ENCODE measurements at places on chromosomes 3 and 15.
A peak's percentile ranks its signal among the peaks of the same experiment; 100 is the strongest.

DNA sequence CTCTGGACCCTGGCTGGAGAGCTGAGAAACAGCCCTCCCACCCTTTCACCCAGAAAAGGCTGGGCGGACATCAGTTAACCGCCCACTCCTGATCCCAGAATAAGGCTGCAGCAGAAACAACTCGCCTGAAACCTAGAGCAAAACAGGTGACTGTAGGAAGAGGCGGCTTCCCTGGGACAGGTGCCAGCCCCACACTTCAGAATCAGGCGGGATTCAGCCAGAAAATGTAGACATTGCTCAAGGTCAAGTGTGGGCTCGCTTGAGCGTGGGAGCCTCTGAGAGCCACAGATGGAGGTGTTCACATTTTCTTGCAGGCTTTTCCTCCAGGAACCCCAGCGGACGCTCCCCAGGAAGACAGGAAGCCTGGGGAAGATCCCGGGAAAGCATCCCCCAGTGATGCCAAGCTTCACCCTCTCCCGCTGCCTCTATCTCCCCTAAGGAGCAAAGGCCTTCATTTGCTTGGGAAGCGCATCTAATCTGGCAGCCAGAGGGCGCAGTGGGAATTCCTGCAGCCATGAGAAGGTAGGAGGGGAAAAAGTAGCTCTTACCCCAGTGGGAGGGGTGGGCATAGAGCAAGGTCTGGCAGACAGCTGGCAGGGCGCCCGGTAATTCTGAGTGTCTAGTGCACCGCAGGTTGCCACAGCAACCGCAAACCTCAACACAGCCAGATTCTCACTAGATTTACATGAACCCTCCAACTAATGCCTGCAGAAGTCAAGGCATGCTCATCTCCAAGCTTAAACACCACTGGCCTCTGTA, 77.7 kb downstream of the OCA2 start:
- peak; percentile 51 for DNase-seq

DNA sequence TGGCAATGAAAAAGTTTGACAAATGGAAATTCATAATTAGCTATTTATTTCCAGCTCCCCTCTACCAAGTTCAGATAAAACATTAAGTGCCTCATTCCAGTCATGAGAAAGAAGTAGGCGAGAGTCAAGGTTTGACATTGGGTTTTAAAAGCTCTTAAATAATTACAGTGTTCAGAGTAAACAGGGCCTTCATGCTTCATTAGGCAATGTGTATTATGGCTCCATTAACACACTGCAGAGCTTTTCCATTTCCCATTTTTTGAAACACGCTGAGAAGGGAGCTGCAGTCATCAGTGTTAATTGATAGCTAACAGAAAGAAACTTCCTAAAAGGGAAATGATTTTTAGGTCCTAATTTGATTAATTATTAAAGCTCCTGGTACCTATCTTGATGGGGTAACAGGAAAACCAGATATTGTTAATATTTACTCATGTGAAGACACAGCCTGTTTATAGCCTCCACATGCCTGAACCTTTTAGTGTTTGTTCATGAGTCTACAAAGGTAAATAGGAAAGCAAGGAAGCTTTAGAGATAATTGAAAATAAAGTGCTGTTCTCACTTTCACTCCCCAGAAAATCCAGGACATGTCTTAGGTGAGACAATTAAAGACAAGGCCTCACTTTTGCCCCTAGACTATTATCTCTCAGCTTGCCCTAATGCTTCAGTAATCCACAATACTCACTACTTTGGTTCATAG, 28.7 kb downstream of the SST start:
- no peak for DNase-seq

- DNase-seq, result no peak
Measured at GRCh38 chr15:96703091-96703490, 372.6 kb downstream of the NR2F2 start.

- DNase-seq, result peak; percentile 19
Measured at GRCh38 chr3:113736548-113737089, 9.4 kb downstream of the NAA50 start.

GRCh38 chr3:122188737-122189136, 5.3 kb downstream of the CASR start:
- no peak for DNase-seq

DNA sequence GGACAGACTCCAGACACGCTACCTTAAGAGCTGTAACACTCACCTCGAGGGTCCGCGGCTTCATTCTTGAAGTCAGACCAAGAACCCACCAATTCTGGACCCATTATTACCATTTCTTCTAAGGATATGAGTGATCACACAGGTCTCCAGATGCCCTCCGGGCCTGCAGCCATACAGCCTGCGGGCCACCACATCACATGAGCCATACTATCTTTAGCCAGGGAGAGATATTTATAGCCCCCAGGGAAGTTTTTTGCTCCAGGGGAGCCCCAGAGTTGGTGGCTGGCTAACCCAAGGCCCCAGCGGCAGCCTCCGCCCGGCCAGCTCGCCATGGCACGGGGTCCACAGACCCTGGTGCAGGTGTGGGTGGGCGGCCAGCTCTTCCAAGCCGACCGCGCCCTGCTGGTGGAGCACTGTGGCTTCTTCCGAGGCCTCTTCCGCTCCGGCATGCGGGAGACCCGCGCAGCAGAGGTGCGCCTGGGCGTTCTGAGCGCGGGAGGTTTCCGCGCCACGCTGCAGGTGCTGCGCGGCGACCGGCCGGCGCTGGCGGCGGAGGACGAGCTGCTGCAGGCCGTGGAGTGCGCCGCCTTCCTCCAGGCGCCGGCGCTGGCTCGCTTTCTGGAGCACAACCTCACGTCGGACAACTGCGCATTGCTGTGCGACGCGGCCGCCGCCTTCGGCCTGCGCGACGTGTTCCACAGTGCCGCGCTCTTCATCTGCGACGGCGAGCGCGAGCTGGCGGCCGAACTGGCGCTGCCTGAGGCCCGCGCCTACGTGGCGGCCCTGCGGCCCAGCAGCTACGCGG, at the start of gene KBTBD13:
KBTBD13 (plus strand) TSS at position 261 of the 805 bp plus-strand sequence; CDS start at position 331, 70 bp downstream.
- no peak for DNase-seq

DNA sequence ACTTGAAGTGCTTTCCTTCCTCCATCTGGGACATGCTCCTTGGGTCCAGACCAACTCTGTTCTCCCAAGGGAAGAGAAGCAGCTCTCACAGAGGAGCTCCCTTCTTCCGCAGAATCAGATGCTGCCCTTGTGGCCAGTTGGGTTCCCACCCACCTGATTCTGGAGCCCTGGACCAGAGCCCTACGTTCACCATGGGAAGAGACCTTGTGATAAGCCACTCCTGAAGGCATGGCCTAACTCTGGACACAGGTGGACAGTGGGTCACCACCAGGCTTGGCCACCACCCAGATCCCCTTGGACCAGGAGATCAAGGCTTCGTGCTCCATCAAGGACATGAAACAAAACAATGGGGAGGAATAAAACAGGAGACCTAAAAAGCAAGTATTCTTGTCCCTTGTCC, 172.2 kb downstream of the RPLP1 start:
- no peak for DNase-seq

DNA sequence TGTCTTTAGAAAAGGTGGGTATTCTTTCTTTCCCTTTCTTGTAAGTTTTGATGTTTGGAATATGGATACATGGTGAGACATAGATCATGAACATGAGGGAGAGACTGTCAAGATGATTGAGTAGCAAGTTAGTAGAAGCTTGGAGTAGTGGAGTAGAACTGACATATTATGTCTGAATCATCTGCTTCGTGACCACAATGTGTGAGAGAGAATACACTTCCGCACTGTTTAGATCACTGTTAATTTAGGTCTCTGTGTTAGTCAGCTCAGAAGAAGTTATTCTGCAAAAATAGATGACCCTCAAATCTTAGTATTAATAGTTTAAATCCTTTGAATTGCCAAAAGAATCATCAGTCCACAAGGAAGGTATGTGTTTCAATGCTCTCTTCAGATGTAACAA, 151.0 kb downstream of the OXSM start:
- no peak for DNase-seq
